NCI-H460 (cell line): ENCODE measurements at places on chromosomes 2 and 18.
A peak's percentile ranks its signal among the peaks of the same experiment; 100 is the strongest.

- no peak for DNase-seq
Measured at GRCh38 chr2:174785481-174785880, 21.2 kb upstream of the CHRNA1 start.

DNA sequence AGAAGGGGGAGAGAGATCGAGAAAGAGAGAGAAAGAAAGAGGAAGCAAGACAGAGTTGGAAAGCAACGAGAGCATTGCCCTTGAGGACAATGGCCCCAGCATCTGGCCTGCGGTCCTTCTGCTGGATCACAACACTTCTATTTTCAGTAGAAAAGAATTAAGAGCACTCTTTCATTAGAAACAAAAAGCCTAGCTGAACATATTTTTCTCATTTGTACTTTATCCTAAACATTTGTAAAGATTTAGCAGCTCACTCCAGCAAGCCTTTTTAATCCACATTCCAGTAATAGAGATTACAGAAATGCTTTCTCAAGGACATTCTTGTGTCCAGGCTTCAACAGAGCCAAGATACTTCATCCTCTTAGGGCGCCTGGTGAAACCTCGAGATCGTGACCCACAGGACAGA, 31.6 kb upstream of the AFF3 start:
- no peak for DNase-seq

GRCh38 chr2:224729435-224729834, 13.3 kb upstream of the CCDC195 start:
- DNase-seq = no peak

DNA sequence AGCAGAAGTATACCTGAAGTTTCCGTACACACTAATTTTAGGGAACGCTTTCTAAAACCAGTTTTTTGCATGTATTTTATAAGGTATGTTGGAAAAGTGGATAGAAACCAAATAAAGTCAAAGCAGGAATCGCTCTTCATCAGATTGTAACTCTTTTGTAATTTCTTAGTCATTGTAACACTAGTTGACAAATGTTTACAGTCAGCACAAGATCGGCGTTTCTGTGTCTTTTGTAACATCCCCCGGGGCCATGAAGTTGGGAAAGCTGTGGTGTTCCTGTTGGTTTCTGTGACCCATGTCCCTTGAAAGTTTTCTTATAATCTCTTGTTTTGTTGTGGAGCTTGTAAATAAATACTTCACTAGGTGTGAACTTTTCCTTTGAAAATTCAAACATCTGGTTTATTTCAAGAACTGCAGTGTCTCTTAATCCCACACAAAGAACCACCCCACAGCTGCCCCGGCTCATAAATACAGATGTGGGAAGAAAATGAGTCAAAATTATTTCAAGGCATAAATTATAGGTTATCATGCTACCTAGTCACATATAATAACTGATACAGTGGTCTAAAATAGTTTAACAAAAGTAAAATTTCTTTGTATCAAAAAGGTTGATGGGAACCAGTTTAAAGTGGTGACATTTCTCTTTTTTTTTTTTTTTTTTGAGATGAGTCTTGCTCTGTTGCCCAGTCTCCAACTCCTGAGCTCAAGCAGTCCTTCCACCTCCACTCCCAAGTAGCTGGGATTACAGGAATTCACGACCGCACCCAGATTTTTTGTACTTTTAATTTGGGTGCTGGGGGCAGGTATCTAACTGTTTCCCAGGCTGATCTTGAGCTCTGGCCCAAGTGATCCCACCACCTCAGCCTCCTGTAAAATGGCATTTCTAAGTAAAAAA, 751 bp upstream of the NMI start:
- peak; percentile 66 for DNase-seq

- DNase-seq = peak; percentile 96
Measured at GRCh38 chr2:153871231-153872221, at the start of gene GALNT13. Gene GALNT13 (plus strand): TSS chr2:153871922.

DNA sequence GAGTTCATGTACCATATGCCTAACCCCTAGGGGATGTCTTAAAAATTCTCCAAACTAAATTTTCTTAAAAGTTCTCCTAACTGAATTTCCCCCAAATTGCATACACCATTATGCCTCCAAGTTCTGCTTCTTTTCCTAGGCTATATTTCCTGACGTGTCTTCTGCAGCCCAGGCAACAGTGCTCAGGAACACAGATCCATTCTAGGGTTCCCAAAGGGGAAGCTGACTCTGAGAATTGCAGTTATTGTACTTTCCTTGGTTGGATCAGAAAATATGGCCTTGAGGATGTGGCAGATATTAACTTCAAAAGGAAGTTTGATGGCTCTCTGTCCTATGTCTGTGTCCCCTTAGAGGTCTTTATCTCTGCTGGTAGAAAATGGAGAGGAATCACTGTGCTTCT, 124.3 kb downstream of the TMEM17 start:
- DNase-seq = no peak

- no peak for DNase-seq
Measured at GRCh38 chr2:85503851-85504777, 34.9 kb upstream of the MAT2A start.

DNA sequence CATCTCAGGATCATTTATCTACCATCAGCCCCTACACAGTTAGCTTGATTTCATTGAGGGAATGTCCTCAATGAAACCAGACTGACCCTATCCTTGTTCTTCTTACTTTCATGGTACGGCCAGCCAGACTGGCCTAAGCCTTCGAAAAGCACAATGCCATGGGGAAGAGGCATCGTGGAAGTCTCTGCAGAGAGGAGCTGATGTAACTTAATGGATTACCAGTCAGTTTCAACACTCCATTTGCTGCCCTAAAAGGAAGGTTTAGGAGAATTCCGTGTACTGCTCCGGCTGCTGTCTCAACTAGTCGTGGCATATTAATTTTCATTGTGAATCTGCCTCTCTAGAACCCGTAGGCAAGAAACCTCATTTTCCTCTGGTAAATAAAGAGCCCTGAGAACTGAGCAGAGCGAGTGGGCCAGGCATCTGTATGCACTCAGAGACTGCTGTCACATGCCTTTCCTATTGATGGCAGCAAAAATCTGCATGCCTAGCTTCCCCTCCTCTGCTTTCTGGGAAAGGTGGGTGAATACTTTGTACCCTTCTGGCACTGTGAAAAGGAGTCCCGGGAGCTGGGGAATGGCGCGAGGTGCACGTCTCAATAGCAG, 184.9 kb downstream of the KLHL29 start:
- DNase-seq = no peak
